DMS79 treated with DMSO at 0.1 percent for 48 hours (cell line): ENCODE measurements at places on chromosomes 4 and X.

GRCh38 chr4:104973708-104974107, 173.0 kb upstream of the TET2 start:
- DNase-seq = no peak

DNA sequence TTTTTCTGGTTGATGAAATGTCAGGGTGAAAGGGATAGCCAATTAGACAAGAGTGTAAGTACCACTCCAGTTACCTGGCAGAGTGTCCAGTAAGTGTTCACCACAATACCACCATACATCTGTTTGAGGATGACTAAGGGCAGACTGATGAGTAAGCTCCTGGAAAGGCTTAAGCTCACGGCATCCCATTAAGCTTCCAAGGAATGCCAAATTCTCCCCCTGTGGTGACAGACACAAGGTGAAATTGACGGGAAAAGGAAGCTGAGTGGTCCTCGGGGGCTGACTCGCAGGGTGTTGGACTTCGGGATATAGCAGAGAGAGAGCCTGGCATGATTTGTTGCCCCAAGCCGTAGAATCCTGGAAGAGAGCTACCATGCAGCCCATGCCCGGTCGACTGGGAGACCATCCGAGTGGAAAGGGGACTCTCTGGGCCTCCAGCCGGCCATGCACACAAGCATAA, 7.6 kb upstream of the BST1 start:
- DNase-seq = peak; percentile 49

DNA sequence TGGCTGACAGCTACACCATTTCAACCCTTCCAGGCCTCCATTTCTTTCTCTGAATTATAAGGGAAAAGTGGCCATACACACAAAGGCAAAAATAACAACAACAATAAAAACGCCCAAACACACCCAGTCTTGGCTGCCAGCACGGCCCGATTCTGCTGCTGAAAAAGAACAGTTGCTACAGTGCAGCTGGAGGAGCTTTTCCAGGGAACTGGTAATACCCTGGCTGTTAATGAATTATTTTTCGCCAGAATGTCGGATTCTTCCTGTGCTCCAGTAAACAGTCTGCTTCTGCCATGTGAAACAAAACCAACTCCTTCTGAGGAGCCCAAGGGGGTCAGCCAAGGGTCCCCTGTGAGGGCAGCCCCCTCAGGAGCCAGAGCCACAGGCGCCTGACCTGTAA, 6.6 kb downstream of the RAI2 start:
- DNase-seq = no peak

- peak; percentile 1 for DNase-seq
These were observed 21.9 kb upstream of the ZDHHC15 start for GRCh38 chrX:75544786-75545185.

GRCh38 chr4:124997991-124998390, 285.5 kb upstream of the ANKRD50 start:
- DNase-seq = no peak

GRCh38 chrX:47482065-47482511, 934 bp downstream of the ZNF41 start:
- DNase-seq = no peak

DNA sequence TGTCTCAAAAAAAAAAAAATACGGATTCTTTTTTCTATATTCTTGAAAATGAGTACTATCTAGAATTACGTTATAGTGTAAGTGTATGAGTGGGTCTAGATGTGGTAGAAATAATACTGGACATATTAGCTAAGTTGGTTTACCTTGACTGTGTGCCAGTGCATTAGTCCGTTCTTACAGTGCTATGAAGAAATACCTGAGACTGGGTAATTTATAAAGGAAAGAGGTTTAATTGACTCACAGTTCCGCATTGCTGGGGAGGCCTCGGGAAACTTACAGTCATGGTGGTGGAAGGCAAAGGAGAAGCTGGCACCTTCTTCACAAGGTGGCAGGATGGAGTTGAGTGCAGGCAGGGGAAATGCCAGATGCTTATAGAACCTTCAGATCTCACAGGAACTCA, 92.4 kb downstream of the ARHGAP10 start:
- no peak for DNase-seq
